ENCODE measurements at places on chromosomes 1 and 21.

DNA sequence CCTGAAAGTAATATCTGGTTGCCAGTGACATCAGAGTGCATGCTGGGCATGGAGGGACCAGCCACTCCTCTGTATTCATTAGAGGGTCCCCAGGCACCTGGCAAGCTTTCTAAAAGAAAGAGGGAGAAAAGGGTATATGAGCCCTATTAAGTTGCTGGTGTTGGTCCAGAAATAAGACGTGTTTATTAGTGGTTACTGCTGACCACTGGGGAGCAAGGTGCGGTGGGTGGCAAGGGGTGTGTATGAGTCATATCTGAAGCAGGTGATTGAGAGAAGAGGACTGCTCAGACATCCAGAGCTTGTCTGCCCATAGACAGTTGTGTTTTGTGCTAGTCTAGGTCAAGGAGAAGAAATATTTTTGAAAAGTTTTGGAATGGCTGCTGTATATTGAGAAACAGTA is 298.1 kb downstream of the TM2D1 start:
- no peak for DNase-seq

DNA sequence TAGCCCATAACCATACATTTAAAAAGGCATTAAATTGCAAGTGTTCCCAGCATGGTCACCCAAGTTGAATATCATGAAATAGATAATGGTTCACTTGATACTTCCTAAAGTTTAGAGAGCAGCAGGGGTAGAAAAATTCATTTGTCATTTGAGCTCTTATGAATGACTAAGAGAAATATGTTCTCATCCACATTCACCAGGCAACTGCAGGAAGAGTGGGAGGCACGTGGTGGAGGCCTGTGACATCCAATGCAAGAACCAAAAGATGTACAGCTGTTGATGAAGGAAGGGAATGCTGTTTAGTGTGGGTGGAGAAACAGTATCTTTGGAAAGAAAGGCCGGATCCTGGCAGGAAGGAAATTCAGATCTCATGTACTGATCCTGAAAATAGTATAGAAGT is 473.1 kb downstream of the ADGRL2 start:
- DNase-seq: no peak

DNA sequence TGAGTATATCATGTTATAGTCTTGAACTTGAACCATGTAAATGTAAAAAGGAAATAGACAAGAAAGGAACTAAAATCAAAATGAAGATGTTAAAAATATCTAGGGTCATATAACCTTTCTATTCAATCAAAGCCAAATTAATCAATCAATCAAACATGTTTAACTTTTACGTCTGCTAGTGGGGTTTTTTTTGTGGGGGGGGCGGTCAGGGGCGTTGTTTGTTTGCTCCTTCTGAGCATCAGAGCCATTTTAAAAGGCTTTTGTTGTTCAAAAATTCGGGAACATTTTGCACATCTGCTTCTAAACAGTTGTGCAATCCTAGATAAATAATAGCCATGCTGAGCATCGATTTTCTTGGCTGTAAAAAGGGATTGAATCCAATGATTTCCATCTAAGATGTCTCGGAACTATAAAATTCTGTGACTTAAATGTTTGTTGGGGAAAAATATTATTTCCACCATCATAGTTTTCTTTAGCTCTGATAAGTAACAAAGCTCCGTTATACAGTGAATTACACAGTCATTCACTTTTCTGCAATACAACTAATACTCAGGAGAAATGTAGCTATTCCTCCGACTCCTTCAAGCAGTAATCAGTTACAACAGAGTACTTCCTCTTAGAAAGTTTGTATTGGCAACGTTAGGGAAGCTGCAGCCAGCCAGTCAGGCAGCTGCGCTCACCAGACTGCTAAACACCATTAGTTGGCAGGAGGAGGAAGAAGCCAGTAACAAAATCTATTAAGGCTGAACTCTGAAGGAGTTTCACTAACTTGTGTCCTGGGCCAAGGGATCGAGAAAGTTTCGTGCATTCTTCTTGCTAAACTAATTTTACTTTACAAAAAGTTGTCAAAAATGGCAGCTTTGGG is 2.2 kb downstream of the SPATA6 start:
- DNase-seq: no peak

DNA sequence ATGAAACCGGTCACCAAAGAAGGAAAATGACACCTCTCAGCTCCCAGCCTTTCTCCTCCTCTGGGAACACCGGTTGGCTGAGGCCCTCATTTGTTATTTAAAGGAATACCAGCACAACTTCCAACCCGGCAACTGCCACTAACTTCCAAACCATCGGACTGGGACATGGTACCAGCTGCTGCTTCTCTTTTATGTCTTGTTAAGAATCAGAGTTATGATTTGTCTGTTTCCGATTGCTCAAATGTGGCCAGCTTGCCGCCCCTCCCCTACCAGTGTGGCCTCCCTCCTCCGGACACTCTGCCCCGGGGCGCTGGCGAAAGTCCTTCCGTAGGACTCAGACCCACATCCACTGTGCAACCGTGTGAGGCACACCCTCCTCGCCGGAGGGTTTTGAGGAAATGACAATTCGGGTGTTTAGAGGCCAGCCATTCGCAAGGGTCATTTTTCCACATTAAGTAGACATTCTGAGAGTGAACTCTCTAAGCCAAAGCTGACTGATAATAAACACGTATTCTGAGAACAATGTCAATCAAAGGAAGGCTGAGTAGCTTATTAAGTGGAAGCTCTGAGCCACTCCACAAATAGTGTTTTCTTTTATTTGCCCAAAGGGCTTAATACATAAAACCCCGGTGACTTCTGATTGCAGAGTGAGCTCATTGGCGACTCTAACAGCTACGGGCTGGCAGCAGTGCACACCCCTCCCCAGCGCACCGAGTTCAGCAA is 5.5 kb downstream of the RIPK4 start:
- DNase-seq: no peak

GRCh38 chr21:33557447-33557846 is 14.6 kb downstream of the SON start:
- no peak for DNase-seq

- no peak for DNase-seq
Measured at GRCh38 chr1:112618114-112618720, 724 bp downstream of the ST7L start.

DNA sequence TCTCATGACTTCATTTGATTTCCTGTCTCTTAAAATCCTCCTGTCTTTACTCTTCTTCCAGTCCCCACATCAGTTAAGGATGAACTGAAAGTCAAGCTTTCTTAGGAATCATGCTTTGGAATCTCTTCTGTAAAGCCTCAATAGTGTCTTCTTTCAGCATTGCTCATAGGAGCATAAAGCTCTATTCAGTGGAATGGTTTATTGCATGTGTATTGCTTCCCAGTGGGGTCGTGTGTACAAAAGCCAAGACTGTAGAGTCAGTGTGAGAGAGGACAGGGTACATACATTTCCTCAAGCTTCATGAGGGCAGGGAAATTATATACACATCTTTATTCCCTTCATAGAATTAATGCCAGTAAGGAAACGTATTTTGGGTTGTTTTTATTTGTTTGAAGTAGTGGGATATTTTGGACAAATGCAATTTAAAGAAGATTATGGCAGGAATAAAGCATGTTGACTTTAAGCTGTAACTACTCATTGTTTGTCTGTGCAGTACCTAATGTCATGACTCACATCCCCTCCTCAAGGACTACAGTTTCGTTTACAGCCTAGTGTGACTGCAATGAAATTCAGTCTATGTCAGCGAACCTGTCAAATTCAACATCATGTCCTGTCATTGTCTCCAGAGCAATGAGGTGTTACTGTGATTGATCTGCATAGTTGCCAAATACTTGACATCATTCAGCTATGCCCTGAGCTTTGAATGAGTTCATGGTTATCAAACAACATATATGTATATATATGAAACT is 2164.2 kb downstream of the NCAM2 start:
- DNase-seq: no peak

- no peak for DNase-seq
Measured at GRCh38 chr1:248807067-248807737, 18.5 kb downstream of the SH3BP5L start.

DNA sequence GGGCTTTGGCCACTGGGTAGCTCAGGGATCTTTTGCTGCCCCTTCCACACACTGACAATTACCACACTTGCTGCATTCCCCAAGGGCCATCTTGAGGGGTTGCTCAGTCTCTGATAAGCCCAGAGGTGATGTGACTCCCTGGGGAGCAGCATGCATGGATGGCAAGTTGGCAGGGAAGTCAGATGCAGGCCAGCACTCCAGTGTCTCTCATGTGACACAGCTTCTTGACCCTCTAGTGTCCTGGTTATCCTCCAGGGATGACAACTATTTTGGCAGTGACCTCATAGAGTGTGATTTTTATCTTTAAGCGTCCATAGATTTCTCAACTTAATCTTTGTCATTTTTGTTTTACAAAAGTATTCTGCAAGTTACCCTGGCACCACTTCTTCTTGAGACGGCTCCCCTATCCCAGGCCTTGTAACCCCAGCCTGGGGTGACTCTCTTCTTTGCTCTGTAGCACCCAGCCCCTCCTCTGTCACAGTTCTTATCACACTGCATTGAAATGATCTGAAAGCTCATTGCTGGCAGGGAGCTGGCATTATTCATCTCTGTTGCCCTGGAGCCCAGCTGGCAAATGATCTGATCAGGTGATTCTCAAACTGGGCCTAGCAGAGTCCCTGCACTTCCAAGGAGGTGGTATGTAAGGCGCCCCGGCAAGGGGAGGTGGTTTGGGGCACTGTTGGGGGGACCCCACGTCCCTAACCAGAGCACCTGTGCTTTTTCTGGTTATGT is 72.6 kb downstream of the TENT5C start:
- no peak for DNase-seq

DNA sequence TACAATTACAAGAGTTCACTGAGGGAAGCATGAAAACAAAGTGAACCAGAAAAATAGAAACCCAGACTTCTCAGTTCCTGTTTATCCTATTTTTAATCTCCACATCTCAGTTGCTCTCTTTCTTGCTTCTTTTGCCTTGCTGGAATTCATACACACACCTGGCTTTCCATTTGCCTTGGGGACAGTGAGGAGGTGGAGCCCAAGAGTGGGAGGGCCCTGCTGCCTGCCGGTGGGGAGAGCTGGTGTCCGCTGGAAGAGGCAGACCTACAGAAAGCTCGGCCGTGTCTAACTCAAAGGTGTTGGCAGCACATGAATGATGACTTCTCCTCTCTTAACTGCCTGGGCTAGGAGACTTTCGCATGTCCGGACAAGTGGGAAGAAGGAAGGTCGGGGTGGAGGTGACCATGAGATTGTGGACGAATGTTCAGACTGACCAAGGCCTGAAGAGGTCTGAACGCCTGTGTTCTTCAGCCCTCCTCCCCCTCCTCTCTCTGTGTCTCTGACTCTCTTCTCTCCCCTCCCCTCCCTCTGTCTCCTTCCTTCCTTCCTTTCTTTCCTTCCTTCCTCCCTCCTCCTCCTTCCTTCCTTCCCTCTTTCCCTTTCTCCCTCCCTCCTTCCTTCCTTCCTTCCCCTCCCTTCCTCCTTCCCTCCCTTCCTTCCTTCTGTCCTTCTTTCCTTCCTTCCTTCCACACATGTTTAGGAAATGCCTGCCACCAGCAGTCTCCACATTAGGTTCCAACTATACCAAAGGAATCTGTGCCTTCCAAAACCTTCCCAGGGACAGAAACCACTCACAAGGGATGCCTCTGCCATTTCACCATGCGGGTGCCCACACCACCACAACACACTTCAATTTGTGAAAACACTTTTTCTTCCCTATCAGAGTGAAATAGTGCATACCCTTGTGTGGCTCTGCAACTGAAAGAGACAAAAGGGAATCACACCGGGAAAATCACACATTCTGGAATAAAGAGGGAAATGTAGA is 157.3 kb upstream of the RUNX1 start:
- DNase-seq: no peak

GRCh38 chr1:23188434-23188884 is 19.8 kb upstream of the LUZP1 start:
- no peak for DNase-seq

DNA sequence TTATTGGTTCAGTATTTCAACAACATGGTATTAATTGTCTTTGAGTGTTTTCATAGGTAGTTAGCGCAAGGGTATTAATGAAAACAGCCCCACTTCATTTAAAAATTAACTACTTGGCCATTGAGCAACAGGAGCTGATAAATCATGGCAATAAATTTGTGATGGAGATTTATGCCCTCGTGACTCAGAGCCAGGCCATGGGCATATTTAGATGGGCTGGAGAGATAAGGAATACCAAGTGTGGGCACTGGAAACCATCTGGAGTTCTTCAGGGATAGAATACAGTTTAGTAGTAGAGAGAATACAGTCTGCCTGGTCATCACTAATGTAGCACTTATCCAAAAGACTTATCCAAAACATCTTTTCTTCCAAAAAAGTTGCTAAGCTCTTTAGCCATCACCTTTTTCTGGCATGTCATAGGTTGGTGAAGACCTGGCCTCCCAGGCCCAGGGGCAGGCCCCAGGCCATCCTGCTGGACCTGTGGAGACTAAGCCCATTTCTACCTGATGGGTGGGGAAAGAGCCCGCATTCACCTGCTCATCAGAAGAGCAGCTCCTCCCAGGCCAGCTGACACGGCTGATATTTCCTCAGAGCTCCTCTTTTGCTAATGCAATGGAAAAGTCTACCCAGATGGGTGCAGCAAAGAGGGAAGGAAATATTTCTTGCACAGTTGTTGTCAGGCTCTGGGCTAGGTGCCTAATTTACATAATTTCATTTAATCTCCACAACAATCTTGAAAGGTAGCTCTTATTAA is 238.0 kb downstream of the TM2D1 start:
- no peak for DNase-seq

GRCh38 chr1:39452540-39452939 is 38.9 kb upstream of the BMP8A start:
- DNase-seq: no peak

DNA sequence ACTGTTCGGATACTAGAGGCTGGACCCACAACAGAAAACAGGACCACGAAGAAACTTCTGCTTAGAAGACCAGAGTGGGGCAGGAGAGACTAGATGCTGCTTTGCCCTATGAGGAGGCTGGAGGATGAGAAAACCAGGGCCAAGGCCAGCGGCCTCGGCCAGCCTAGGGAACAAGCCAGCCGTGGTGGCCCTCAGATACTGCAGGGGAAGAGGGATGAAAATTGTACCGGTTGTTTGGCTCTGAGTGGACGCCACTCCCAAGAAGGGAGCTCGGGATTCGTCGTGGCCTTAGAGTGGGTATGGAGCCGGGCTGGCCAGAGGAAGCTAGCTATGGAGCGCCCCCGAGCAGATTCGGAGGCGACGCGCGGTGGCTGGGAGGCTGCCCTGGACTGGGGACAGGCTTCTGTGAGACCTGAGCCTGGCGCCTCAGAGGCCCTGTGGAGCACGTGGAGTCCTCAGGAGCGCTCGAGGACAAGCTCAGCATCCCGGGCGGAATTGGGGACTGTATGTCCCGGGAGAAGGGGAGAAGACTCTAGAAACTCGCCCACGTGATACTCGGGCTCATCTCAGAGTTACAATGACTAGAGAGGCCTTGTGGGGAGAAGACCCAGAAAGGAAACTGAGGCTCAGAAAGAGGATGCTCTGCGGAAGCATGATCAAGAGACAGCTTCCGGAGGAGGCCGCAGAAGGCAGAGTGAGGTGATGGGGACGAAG is 2.8 kb downstream of the PRRX1 start:
- DNase-seq: no peak

GRCh38 chr1:164423136-164423535 is 135.8 kb upstream of the PBX1 start:
- DNase-seq: no peak

GRCh38 chr1:200831091-200831490 is 41.7 kb upstream of the GPR25 start:
- DNase-seq: no peak

- DNase-seq: no peak
Measured at GRCh38 chr1:184595596-184595995, 159.1 kb downstream of the EDEM3 start.

- DNase-seq: no peak
Measured at GRCh38 chr1:63854091-63854490, 80.3 kb downstream of the ROR1 start.
